Foreskin keratinocyte (primary cell): ENCODE measurements at places on chromosomes 3 and 15. TPM values are rescaled to one million over a fixed set of nuclear protein-coding genes. Genes with fewer than 3 reads are reported as not detected.

Gene TMEM158
- total RNA-seq, result 3.4 and 3.5 TPM in 2 replicates

Gene ARHGAP31
- 4.1 and 6.9 TPM in 2 replicates for total RNA-seq

DNA sequence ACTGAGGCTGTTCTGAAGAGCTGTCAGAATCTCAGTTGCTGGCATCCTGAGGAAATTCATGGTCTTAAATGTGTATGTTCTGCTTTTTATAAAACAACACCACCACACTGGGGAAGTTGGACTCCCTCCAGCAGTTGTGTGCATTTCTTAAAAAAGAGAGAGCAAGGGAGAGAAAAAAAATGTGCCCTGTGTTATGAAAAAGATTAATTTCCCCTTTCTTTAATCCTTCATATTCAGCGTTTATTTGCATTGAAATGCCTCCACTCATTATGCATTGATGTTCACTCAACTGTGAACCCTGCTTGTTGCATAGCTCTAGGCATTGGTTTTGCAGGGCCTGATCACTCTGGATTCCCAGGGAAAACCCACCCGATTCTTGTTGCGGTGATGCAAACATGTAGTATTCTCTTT lies 4.4 kb upstream of the ZNF609 start:
- no peak for DNase-seq

GRCh38 chr15:81311752-81312464 lies 12.0 kb downstream of the STARD5 start:
- no peak for DNase-seq
